OCI-LY7 (cell line): ENCODE measurements at places on chromosomes 11 and 22. TPM values are rescaled to one million over a fixed set of nuclear protein-coding genes. Genes with fewer than 3 reads are reported as not detected.

Gene CD248
- total RNA-seq: 0.18 and 0.46 TPM in 2 replicates

Gene RSF1
- total RNA-seq: 75.6 and 78.8 TPM in 2 replicates

DNA sequence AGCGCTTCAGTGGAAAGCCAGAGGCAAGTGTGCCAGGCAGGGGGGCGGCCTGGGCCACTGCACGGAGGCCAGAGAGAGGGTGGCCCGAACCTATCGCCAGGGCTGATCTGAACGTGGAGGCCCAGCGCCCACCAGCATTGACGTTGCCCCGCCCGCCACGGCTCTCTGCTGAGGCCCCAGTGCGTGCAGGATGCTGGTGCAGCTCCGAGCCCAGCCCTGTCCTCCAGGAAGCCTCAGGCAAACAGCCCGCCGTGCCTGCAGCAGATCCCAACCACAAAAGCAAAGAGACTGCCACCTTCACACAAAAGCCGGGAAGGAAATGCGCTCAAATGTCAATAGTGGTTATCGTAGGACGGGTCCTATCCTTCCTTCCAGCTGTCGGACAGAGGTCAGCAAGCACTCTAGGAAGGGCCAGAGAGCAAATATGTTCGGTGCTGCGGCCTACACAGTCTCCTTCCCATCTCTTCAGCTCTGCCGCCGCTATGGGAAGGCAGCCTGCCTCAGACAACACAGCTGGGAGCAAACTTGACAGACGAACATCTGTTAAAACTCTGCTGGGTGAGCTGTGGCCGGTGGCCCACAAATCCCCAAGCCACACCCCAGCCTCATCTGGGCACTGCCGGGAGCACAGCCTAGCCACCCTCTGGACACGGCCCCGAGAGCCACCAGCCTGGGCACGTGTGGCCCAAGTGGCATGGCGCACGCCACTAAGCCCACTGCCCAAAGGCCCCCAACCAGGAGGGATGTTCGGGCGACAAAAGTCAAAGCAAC lies 146.2 kb downstream of the CRYBB2 start:
- DNase-seq: no peak

DNA sequence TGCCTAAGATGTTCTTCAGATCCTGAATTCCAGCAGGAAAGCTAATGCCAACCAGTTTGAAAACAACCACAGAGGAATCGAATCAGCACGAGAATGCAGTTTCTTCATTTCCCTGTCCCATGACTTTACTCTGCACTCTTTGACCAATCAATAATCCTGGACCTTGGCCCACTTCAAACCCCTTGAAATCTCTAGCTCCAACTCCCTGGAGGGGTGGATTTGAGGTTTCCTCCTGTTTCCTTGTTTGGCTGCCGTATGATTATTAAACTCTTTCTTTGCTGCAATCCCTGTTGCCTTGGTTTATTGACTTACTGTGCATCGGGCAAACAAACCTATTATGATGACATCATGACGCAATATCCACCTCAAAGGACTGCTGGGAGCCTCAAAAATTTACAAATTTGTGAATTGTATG lies 109.3 kb downstream of the FBXO7 start:
- no peak for DNase-seq

DNA sequence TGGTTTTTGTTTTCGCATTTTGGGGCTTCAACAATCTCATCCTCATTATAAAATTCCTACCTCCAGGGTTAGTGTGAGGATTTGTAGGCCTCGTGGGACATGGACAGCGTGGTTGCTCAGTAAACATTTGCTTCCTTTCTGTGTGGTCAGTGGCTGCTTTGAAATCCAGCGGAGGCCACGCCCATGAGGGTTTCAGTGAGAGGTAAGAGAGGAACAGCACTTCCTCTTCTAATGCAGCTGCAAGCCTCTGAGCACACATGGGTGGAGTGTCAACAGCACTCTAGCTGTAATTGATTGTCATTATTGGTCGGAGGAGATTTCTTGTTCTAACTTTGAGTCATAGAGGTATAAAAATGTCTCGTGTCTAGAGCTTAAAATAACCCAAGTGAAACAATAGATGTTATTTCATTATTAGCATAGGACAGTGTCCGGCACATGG lies 6.0 kb upstream of the ARHGAP42 start:
- peak; percentile 56 for DNase-seq

DNA sequence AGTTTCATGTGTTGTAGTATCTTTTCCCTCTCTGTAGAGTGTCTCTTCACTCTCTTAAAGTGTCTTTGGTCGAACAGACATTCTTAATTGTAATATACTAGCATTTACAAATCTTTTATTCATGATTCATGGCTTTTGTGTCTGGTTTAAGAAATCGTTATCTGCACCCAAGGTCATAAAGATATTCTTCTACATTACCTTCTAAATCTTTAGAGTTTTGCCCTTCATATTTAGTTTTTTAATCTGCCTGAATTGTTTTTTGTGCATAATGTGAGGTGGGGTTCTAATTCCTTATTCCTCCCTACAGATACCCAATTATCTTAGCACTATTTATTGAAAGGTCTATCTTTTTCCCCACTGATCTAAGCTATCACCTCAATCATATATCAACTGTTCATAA lies 9.0 kb upstream of the NNMT start:
- DNase-seq: no peak

DNA sequence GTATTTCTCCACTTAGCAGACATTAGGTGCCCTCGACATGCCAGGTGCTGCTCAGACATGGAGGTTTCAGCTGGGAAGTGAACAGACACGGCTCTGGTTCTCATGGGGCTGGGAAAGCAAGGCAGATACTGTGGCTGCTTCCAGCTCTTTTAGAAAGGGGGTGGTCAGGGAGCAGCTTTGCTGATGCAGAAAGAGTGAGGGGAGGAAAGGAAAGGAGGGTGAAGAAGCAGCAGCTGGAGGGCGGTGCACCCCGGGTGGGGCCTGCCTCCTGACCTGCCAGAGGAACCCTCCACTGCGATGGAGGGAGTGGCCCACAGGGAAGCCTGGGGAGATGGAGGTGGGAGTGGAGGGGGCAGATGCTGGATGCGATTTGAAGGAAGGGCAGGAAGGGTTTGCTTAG lies 76.8 kb downstream of the MORC2 start:
- DNase-seq: no peak

Gene P2RY6
- not detected in 2 replicates for total RNA-seq

DNA sequence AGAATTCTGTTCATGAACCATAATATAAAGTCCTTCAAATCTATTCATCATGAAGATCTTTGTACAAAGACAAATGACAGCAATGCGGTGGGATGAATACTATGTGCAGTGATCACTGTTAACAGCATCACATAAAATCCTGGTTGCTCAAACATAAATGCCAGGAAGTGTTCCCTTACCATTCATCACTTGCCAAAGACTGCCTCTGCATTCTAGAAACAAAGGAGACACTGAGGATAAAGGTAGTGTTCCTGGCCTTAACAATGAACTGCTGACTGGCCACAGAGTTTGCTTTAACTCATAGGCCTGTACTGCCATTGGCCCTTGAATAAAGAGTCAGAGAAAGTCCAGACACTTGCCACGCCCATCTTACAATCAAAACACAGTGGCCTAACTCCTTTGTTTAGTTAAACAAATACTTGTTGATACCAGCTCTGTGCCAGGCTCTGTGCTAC lies 29.5 kb downstream of the C2CD3 start:
- no peak for DNase-seq

DNA sequence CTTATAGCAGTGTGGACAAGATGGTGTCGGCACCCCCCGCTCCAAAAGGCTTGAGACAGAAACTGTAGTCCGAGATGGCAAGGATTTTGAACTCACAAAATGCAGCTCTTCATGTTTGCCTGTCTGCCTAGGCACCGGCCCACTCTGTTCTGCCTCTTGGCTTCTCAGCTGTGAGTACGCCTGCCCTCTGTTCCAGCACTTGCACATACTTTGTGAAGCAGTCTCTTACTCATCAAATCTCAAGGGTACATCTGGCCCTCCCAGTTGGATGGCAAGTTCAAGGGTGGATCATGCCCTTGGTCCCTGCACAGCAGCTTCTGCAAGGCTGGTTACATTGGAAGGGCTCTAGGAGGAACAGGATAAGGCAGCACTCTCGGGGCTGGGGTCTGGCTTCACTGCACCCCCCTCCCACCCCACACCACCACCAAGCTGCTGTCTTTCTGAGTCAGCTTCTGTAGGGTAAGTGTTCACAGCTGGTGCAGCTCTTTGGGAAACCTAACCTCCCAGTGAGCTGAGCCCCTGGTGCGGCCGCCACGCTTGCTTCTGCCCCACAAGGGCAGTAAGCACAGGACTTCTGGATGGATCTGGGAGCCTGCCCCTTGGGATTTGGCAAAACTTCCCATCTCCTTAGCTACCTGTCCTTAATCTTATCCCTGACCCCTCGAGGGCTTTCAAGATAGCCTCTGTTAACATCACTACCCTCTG lies 37.2 kb downstream of the FAM83F start:
- no peak for DNase-seq

DNA sequence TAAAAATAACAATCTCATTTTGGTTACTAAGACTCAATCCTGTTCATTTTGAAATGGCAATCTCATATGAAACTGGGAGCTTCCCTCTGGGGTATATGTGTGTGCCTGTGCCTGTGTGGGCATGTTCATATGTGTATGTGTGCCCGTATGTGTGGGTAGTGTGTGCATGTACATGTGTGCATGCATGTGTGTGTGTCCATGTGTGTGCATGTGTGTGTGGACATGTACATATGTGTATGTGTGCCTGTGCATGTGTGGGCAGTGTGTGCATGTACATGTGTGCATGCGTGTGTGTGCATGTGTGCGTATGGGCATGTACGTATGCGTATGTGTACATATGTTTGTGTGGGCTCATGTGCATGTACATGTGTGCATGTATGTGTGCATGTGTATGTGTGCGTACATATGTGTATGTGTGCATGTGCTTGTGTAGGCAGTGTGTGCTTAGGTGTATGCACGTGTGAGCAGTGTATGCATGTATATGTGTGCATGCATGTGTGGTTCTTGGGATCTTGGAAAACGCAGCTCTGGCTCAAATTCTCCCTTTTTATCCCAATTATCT lies 24.5 kb upstream of the CACNG2 start:
- no peak for DNase-seq

DNA sequence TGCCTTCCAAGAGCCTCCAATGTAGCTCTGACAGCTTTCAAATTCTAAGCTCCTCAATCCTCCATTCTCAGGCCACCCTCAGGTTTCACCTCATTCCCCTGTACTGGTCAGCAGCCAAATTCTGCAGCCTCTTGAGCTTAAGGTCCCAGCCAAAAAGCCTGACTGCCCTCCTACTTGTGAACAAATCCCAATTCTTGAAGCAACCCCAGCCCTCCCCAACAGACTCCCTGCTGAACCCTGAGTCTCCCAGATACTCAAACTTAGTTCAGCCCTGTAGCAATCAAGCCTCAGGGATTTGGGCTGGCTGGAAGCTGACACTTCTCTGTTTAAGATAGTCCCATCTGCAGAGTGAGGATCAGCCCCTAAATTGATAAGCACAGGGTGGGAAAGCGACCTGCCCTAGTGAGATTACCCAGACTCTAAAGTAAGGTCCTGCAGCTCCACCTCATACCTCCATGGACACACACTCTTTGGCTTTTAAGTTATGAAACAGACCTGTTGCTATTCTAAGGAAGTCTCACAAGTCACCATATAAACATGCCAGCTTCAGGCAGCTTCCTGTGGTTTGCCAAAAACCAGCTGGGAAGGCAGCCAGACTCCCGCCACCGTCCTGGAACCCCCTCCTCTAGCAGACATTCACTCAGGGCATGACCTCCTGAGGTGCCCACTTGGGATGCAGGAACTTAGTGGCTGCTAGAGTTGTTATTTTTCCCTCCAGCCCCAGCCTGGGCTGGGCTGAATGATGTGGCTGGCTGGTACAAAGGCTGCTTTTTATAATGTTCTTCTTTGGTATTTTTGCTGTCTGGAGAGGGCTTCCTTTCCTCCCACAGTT lies 82.5 kb upstream of the PICALM start:
- DNase-seq: no peak

Gene MAP6
- total RNA-seq: not detected in 2 replicates

DNA sequence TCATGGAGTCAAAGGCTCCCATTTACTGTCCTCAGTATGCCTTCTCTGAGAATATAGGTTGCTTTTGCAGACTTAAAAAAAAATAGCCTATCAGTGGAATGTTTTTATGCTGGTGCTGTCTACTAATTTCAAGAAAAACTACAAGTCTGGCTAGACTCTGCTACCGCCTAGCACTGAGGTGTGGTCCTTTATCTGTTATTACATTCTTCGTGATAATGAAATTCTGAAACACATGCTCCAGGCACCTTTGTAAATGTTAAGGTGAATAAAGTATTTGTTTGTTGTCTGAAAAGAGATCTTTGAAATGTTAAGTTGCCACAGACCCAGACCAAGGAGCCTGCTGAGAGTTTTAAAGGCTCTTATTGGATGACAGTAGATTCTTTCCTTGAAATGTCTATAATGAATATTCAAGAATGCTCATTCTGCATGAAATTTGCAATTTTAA lies 95.3 kb downstream of the DBX1 start:
- DNase-seq: no peak

- DNase-seq: no peak
These were observed 256.3 kb downstream of the BRD1 start for GRCh38 chr22:49571326-49571725.

GRCh38 chr11:14390669-14391068 lies 31.7 kb upstream of the RRAS2 start:
- no peak for DNase-seq

Gene OR51I1
- not detected in 2 replicates for total RNA-seq

GRCh38 chr11:126839496-126839895 lies 161.1 kb downstream of the KIRREL3 start:
- DNase-seq: no peak

GRCh38 chr11:32023370-32024305 lies 67.2 kb upstream of the RCN1 start:
- no peak for DNase-seq

Gene CRYBA4
- 1.3 TPM in 1 of 2 replicates, not detected in the other for total RNA-seq
